ENCODE measurements at places on chromosomes 7 and 10.

- no peak for DNase-seq
These were observed 22.4 kb upstream of the IFIT1B start for GRCh38 chr10:89355394-89355931.

GRCh38 chr7:44760034-44760580 lies 11.5 kb downstream of the ZMIZ2 start:
- no peak for DNase-seq

DNA sequence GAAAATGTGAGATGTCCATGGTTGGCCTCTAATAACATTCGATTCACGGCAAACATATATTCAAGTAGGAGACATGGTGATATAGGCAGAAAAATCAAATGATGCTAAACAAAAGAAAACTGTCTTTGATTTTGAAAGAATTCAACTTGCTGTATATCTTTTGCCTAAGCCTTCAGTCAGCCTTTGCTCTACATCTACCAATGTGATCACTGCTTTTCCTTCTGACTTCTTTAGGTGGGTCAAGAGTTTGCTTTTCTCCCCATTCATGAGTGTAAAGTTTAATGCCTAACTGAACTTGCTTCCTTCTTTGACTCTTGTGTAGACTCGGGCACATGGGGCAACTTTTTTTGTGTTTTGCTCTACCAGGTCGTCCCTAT lies 417 bp upstream of the HIF1AN start:
- DNase-seq, result no peak

- no peak for DNase-seq
These were observed 36.1 kb downstream of the BMPER start for GRCh38 chr7:33941418-33941817.

DNA sequence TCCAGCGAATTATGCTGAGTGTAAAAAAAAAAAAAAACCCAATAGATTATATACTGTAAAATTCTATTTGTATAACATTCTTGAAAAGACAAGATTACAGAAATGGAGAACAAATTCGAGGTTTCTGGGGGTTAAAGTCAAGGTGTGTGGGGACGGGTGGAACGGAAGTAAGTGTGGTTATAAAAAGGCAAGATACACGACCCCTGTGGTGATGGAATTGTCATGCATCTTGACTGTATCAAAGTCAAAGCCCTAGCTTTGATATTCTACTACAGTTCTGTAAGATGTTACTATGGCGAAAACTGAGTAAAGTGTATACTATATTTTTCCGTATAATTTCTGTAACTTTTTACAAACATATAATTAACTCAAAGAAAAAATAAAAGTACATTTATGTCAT lies 718.2 kb upstream of the PCDH15 start:
- no peak for DNase-seq

DNA sequence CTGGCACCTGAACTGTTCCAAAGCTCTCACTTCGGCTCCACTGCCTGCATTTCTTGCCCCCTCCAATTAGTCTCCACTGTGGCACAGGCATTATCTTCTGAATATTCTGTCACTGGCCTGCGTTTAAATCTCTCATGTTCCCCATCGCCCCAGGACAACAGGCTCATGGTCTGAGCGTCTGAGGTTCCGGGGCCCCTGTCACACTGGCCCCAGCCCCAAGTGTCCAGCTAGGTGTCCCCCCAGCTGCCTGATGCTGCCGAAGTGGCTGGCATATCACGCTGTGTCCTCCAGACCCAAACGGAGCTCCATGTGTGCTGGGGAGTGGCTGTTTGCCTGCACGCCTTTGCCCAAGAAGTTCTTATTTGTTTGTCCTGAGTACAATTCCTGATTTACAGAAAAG lies 135.4 kb downstream of the TACC2 start:
- no peak for DNase-seq

- DNase-seq, result no peak
These were observed 208.0 kb downstream of the ZNF365 start for GRCh38 chr10:62582101-62582705.

DNA sequence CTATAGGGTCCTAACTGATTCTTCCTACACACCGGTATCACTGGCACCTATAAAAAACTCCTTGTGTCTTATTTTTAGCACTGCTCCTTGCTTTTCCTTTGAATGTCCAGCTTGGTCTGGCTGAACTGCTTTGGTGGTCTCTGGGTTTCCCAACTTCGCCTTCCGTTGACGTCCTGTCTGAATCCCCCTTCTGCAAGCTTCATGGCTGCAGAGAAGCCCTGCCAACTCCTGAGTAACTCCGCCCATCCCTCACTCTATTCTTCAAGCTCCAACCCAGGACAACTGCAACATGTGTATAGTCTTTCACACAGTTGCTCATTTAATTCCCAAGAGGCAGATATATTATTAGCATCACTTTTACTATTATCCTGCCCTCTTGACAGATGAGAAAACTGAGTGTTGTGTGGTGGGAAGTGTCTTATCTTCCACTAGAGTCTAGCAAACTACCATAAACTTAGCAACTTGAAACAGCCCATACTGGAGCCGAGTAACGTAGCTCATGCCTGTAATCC lies 40.9 kb downstream of the MTURN start:
- DNase-seq, result no peak

- DNase-seq, result no peak
These were observed 92.4 kb downstream of the GLI3 start for GRCh38 chr7:42144604-42145003.

- no peak for DNase-seq
These were observed 81.8 kb downstream of the JMJD1C start for GRCh38 chr10:63384001-63384400.

DNA sequence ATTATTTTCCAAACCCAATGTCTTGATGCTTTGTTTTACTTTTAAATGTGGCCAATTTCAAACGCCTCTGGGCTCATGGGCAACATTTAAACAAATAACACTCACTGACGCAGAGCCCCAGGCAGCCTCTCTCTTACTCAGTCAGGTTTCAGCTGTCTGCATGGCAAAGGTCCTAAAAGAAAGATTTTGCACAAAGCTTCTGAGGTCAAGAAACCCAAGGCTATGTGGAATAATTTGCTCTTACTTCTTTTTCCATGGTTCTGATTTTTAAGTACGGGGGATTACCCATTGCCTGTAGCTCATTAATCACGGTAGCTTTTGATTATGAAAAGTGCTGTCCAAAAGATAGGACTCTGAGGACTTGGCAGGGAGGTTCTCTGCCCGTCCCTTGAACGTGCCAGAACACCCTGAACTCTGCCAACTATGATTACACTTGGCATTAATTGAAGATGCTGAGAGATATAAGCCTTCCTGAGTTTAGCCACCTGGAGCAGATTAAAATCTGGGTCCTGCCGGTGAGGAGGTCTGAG lies 14.1 kb upstream of the MSRB2 start:
- DNase-seq, result no peak

DNA sequence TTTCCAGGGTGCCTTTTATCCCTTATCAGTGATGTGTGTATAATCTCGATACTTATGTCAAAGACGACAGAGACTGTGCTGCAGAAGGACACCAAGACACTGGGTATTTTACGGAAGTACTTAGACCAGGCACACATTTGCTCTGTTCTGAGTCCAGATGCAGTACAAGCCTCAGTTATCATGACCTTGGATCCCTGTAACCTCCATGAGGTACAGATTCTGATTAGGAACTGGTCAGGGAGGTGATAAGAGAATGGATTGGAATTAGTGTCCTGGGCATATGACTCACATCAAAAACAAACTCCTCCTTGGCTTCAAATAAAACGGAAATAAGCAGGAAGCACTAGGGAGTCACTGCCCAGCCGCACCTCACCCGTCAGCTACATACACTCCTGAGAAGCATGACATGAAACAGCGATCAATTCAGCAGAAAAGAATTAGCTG lies 146.5 kb downstream of the SFMBT2 start:
- DNase-seq, result no peak

DNA sequence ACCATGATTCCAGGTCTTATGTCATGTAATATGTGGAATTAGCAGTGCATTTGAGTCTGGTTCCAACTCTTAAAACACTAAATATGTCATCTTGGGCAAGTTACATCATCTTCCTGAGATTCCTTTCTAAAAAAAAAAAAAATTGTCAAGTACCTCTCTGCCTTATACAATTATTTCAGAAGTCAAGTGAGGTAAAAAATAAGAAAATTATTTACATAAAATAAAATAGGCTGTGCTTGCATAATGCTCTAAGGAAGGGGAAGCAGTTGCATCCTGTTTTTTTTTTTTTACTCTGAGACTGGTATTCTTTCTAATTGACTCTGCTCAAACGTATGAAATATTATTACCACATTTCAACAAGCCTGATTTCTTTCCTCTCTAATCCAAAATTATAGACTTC lies 55.1 kb upstream of the SEMA3A start:
- no peak for DNase-seq

DNA sequence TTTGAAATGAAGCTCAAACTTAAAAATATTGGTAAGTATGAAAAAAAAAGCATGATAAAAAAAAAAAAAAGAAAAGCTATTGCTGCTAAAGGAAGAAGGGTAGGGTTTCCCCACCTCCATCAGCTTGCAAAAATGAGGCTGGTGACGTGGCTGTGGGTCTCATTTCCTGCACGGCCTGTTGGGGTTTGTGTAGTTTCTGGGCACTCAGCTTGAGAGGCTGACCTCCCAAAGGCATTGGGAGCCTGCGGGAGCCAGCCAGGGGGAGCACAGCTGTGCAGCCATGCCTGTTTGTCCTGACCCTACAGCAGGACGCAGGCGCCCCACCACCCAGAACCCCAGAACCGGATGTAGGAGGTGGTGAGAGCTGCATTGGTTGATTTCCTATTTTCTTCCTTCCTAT lies 48.8 kb upstream of the CARD11 start:
- DNase-seq, result peak; percentile 33

- no peak for DNase-seq
These were observed 11.1 kb downstream of the YAE1 start for GRCh38 chr7:39577229-39577874.

GRCh38 chr7:151673216-151673615 lies 153.5 kb upstream of the RHEB start:
- no peak for DNase-seq

GRCh38 chr10:15684768-15685167 lies 35.0 kb downstream of the ITGA8 start:
- no peak for DNase-seq

DNA sequence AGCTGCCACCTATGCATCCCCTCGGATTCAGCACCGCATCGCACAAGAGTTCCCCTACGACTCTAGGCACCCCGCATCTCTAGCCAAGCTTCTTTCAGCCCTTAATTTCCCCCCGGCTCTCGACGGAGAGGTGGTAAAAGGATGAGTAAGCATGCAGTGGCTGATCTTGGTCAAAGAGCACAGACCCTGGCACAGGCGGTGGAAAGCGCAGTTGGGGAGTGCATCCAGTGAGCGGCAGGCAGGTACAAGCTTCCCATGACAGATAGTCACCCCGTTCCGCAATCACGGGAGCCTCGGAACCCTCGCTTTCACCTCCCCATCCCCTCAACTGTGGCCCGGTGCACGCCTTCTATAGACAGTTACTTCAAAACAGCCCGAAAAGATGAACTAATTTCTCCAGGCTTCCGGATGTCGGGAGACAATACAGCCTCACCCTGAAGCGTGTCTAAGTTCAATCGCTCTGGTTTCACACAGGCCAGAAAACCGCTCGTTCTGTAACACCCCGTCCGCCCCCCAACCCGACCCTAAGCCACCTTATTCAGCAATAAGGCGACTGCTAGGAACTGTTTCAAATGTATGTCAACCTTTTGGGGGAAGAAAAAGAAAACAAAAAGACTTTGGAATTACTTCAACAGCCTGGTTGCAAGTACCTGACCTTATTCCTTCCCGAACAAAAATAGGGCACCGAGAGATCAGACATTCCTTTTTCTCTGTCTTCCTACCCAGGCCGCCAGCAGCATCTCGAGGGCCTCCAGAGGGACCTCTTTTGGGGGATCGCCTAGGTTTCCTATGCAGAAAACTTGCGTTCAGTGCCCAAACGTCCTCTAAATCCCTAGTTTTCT lies 1.4 kb downstream of the RHEB start:
- no peak for DNase-seq

DNA sequence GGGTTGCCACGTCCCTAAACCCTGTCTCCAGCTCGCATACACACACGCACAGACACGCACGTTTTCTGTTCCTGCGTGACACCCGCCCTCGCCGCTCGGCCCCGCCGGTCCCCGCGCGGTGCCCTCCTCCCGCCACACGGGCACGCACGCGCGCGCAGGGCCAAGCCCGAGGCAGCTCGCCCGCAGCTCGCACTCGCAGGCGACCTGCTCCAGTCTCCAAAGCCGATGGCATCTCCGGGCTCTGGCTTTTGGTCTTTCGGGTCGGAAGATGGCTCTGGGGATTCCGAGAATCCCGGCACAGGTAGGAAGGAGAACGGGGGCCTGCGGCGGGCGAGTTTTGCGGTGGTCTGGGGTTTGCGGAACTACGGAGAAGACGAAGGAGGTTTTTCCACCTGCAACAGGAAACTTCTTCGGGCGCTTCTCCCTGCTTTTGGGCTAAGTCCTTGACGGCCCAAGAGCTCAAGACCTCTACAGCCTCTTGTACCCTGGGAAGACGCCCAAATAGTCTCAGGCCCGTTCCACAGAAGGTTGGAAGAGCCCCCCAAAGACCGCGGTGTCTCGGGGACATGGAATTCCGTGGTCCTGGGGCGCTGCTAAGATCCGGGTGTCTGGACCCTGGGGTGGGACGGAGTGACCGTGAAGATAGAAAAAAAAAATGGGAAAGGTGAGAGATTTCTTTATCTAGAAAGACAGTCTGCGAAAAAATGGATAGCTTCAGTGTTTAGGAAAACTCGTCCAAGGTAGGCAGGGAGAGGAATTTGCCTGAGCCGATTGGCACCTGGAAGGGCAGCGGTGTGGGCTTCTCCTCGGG lies at the start of gene GAD2:
GAD2 (plus strand) TSS at position 190 of the 811 bp plus-strand sequence; CDS start at position 226, 36 bp downstream.
- no peak for DNase-seq

DNA sequence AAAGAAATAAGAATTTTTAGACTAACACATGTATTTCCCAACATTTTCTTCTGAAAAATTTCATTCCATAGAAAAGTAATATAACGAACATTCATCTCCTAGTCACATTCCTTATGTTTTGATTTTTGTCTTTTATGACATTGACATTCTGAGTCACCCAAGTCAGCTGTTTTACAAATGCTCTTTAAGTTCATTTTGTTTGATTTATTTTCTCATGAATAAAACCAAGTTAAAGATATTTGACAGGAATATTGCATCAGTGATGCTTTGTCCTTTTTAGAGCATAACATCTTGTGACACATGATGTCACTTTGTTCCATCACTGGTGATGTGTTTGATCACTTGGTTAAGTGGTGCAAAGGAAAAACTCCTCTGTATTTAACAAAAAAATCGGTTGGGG lies 48.4 kb downstream of the HGF start:
- DNase-seq, result no peak

- no peak for DNase-seq
These were observed 122.8 kb downstream of the MAPK8 start for GRCh38 chr10:48429309-48429708.
